Mesenteric fat pad (tissue), 1 donor: ENCODE measurements at places on chromosomes 16 and 17. TPM values are rescaled to one million over a fixed set of nuclear protein-coding genes. Genes with fewer than 3 reads are reported as not detected.

Gene CD19
- total RNA-seq = 0.67 TPM

Gene TMEM235
- total RNA-seq = not detected

Gene RNF40
- total RNA-seq = 97.5 TPM

Gene ARHGAP44
- 4.1 TPM for total RNA-seq

Gene EPX
- not detected for total RNA-seq

Gene CLEC3A
- not detected for total RNA-seq

Gene EME2
- 14.5 TPM for total RNA-seq

Gene RGS9
- 3.2 TPM for total RNA-seq

Gene ARRB2
- total RNA-seq = 131 TPM

Gene TMEM256
- total RNA-seq = 68.7 TPM

Gene SLFN14
- not detected for total RNA-seq

Gene CDRT15
- total RNA-seq = not detected

Gene TEX14
- total RNA-seq = 0.10 TPM

Gene CES5A
- not detected for total RNA-seq

Gene TMEM92
- total RNA-seq = not detected

- no peak for DNase-seq
Observed at GRCh38 chr16:4378161-4378666, 6.6 kb downstream of the VASN start.

DNA sequence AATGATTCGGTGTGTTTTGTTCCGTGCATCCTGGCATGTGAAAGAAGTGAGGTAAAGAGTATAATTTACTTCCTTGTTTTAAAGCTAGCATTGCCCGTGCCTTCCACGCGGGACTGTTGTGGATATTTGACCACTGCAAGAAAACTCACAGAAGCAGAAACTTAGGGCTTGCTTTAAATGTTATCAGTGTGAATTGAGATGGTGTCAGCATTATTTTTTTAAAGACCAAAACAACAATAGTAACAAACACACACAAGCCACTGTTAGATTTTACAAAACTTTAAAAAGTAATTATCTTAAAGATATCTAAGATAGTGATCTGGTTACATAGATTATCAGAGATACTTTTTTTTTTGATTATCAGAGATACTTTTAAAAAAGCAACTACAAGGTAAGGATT is 47.4 kb downstream of the WWOX start:
- no peak for DNase-seq

GRCh38 chr17:76191896-76192295 is 48.4 kb downstream of the RNF157 start:
- no peak for DNase-seq

- DNase-seq = no peak
Observed at GRCh38 chr16:54053891-54054820, 232.4 kb downstream of the IRX3 start.

GRCh38 chr17:58671969-58672368 is 19.9 kb downstream of the TEX14 start:
- DNase-seq = no peak

GRCh38 chr16:2689968-2690801 is 7.9 kb downstream of the KCTD5 start:
- no peak for DNase-seq

DNA sequence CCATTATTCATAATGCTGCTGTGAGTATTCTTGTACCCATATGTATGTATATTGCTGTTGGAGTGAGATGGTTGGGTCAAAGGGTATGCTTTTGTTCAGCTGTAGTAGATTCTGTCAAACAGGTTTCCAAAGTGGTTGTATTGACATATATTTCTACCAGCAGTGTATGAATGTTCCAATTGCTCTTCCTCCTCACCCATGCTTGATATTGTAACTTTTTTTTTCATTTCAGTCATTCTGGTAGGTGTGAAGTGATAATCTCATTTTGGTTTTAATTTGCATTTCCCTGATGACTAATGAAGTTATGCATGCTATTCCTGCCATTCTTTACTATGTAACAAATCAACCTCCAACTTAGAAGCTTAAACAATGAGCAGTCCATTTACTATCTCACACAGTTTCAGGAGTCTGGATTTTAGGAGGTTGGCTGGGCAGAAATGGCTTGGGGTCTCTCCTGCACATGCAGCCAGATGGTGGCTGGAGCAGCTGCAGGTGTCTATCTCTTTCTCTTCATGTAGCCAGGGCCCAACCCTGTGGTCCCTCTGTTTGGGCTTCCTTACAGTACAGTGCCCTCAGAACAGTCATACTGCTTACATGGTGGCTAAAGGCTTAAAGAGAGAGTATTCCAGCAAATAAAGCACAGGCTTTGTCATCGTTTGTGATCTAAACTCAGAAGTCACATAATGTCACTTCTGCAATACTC is 21.2 kb downstream of the ERAL1 start:
- no peak for DNase-seq

- DNase-seq = no peak
Observed at GRCh38 chr17:37761961-37762360, 17.1 kb upstream of the HNF1B start.

GRCh38 chr17:2466931-2467330 is 44.8 kb downstream of the METTL16 start:
- no peak for DNase-seq

DNA sequence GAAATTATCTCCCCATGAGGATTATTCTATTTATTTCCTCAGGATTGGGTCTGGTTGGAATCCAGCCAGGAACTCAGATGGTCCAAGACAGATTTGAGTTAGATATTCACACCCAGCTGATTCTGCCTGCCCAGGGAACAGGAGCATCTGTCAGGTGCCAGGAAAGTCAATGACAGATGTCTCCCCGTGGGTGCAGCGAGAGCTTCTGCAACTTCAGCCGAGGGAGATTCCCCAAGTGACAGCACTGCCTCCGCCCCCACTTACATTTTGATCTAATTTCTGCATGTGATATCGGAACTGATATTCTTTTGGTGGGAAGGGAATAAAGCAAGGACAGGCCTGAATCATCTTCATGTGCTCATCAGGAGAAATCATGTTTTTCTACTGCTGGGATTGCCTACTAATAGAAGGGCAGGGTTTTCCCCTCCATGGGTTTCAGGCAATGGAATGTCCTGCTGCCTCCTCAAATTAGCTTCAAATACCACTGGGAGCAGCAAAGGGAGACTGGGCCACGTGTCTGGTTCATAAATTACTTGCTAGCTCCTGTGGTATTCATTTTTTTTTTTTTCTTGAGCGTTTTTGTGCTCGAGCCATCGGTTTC is 15.7 kb upstream of the DHX8 start:
- no peak for DNase-seq

GRCh38 chr17:30443721-30444120 is 33.5 kb upstream of the GOSR1 start:
- no peak for DNase-seq

- DNase-seq = no peak
Observed at GRCh38 chr17:44912763-44913544, 2.3 kb downstream of the GFAP start.

DNA sequence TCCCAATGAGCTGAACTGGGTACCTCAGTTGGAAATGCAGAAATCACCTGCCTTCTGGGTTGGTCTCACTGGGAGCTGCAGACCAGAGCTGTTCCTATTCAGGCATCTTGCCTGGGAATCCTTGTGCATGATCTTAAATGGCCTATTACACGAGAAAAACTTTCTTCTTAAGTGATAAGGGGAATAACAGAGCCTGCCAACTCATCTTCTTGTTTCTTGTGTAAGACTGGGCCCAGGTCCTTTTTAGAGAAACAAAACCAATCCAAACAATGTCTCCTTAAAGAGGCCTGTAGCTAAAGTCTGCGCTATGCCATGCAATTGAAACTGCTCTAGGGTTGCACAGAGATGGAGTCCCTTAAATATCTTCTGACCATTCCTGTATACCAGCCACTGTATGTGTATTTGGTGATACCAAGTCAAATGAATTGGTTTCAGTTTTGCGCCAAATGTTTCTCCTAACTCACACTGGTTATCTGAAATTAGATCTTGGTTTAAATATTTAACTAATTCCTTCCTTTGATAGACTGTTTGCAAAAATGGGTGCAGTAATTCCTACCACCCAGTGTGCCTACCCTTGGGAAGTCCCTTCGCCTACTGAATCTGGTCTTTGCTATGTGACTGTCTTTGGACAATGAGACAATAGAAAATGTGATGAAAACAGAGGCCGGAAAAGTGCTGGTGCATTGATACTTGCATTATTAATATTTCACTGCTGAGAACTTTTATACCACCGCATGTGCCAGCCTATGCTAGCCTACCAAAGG is 6.5 kb upstream of the CCL23 start:
- DNase-seq = no peak

- no peak for DNase-seq
Observed at GRCh38 chr16:6206080-6206479, 1108.5 kb upstream of the EEF2KMT start.
